HT-29 (cell line): ENCODE measurements at places on chromosomes 12 and 14. TPM values are rescaled to one million over a fixed set of nuclear protein-coding genes. Genes with fewer than 3 reads are reported as not detected.

DNA sequence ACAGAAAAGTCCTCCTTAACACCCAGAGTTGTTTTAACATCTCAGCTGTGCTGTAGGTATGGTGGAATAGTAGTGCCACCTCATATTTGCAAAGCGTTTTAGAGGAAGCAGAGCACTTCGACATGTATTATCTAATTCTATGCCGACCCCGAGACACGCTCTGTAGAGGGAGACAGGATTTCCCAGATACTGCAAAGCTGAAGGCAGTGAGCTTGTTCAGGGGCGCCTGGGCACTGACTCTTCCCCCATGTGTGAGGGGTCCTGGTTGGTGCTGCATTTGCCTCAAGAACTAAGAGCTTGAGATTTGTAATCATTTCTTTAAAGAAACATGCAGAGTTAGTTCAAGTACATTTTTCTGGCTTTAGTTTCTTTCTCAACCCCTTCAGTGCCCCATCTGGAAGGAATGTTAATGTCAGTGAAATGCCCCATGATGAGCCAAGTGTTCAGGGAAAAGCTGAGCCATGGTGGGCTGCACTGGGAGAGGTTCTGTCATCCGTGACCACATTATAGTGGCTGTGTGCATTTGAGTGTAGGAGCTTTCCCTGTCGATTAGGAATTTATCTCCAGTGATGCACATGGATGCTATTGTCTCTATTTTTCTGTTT is 66.3 kb downstream of the MBIP start:
- DNase-seq = peak; percentile 5

Gene KRT6B
- 0.23 TPM in 1 of 2 replicates, not detected in the other for total RNA-seq

DNA sequence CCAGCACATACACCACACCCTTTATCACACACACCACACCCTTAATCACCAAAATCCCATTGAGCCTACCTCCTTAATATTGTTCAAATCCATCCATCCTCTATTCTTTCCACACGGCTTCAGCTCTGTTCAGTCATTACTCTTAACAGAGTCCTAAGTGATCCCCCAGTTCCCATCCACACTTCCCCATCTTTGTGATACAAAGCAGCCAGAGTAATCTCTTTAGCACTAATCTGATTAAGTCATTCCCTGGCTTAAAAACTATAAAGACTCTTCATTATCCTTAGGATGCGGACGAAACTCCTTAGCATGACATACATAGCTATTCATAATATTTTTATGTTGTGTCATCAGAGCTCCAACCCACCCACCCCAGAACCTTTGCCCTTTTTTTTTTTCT is 14.7 kb upstream of the MFAP5 start:
- no peak for DNase-seq

Gene PZP
- total RNA-seq = not detected in 2 replicates

- no peak for DNase-seq
Measured at GRCh38 chr14:76938092-76938500, 90.4 kb downstream of the IRF2BPL start.
